Right ventricle myocardium inferior (tissue), 1 donor: ENCODE measurements at places on chromosomes 7 and 10. TPM values are rescaled to one million over a fixed set of nuclear protein-coding genes. Genes with fewer than 3 reads are reported as not detected.

GRCh38 chr7:136066304-136067143, 89.4 kb upstream of the MTPN start:
- DNase-seq, result no peak

Gene ST8SIA6
- 9.3 TPM for total RNA-seq

Gene NPTX2
- 3.1 TPM for total RNA-seq

DNA sequence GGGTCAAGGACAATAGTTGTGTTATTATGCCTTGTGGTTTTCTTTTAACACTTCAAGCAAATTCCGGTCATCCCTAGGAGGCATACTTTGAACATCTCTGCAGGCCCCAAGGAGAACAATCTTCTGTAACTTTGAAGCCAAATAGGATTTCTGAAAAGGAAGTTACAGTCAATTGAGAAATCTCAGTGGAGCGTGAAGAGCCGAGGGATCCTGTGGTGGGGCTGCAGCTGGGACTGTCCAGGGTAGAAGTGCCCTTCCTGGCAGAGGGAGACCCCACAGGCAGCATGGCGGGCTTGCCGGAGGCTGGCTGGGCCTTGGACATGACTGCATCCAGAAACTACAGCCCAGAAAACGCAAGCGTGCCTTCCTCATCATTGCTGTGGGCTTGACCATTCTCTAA, 179.7 kb downstream of the PTPN20 start:
- no peak for DNase-seq

Gene CALML5
- not detected for total RNA-seq

Gene BAG3
- 152 TPM for total RNA-seq

DNA sequence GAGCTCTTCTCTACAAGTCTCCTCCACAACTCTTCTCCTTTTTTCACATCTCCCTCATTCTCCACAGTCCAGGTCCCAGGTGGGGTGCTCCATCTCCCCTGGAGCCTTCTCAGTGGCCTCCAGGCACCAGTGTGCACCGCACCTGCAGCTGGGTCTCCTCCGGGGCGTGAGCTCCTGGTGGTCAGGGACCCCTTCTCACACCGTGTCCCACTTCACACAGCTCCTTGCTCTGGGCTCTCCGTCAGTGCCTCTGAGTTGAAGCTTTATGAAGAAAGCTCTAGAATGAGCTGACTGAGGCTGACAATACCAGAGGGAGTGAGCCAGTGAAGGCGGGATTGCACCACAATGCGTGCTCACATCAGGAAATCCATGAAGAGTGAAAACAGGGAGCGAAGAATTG, 290.2 kb downstream of the DNAJB6 start:
- DNase-seq, result peak; percentile 39

DNA sequence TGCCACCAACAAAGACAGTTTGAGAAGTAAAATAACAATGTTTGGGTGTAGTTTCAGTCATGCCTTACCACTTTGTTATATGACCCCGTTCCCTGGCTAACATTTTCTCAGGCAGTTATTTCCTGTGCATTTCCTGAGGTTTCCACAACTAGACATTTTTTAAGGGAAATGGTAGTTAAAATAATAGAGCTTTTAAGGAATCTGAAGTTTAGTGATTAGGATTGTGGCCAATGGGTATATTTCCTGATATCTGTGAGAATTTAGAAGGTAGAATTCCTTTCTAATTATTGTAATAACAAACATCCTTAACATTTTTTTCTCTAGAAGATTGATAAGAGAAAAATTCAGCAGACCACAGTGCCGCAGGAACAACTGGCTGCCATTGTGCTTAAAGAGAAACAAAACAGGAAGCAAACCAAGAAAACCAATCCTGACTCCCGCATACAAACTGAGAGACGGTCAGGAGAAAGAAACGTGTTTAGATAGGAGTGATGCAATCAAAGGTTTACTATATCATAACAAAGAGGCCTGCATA, 193.6 kb downstream of the MBL2 start:
- no peak for DNase-seq

DNA sequence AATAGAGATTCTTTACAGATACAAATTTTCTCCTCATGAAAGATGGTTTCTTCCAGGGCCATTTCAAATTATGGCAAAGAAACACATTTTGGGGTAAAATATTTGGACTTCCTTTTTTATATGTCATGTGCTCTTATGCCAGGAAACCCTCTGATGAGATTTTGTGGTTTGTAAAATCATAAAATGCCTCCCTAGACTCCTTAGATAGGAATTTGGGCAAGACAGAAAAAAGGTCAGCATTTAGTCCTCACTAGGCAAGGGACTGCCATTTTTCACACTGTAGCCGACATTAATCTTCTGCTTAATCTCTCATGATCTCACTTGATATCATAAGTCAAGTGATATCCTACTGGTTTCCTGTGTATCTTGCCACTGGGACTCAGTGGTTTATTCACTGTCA, 286.4 kb downstream of the ARHGAP12 start:
- no peak for DNase-seq

Gene FAM237B
- total RNA-seq, result not detected

Gene CAPZA2
- 416 TPM for total RNA-seq

Gene VWA2
- not detected for total RNA-seq

- no peak for DNase-seq
These were observed 202.0 kb upstream of the LRRTM3 start for GRCh38 chr10:66723608-66724400.

DNA sequence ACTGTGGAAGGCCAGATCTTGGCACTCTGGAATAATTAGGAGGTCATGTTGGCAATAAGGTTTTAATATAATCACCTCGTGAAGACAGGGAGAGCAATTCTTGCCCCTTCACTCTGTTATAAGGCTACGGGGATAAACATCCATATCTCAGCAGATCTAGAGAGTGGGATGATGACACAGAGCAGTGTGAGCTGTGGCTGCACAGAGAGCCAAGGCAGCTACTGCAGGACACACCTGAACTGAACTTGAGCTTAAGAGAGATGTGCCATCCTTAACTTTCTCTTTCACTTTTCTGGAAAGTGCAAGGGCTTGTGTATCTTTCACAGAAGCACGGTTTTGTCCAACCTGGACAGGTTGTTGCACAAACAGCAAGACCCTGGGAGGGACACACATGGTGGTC, 174.7 kb downstream of the GATA3 start:
- no peak for DNase-seq

DNA sequence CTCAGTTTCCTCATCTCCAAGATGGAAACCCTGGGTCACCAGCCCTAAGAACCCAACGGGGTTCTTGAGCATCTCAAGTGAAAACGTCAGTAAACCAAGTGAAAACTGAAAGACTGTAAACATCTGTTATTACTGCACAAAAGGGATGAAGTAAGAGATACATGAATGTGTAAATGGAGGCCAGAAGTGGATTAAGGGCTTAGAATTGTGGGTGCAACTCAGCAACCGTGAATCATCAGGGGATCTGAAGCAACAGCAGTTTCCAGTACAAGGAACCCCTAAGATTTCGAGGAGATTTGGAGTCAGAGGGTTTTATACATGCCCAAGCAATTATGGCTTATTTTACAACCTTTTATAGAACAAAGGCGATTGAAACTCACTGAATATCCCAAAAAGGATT, 95.7 kb upstream of the SVIL start:
- no peak for DNase-seq

GRCh38 chr7:108452707-108453106, 3.5 kb downstream of the NRCAM start:
- no peak for DNase-seq

- no peak for DNase-seq
These were observed 90.1 kb downstream of the FOXL3 start for GRCh38 chr7:380139-380485.

Gene GARIN1A
- total RNA-seq, result 1.8 TPM

GRCh38 chr7:22055226-22055625, 109.5 kb upstream of the CDCA7L start:
- DNase-seq, result no peak

- DNase-seq, result peak; percentile 82
These were observed 36.6 kb downstream of the SRPK2 start for GRCh38 chr7:105352018-105352612.

Gene EGFR
- total RNA-seq, result 11.4 TPM

Gene SLC13A1
- total RNA-seq, result not detected

DNA sequence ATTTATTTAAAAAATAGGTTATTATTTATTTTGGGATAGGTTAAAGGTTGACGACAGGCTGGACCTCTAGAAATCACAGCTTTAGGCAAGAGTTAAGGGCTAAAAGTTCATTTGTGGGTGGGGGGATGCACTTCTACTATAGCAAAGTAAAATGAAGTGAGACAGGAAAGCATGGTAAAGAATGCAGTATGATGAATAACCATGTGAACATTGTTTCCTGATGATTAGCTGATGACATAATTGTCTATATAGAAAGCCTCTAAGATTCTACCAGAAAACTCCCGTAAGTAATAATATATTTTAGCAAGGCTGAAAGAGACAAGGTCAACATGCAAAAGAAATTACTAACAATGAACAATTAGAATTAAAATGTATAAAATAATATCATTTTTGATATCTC, 25.7 kb upstream of the PRSS37 start:
- DNase-seq, result no peak

DNA sequence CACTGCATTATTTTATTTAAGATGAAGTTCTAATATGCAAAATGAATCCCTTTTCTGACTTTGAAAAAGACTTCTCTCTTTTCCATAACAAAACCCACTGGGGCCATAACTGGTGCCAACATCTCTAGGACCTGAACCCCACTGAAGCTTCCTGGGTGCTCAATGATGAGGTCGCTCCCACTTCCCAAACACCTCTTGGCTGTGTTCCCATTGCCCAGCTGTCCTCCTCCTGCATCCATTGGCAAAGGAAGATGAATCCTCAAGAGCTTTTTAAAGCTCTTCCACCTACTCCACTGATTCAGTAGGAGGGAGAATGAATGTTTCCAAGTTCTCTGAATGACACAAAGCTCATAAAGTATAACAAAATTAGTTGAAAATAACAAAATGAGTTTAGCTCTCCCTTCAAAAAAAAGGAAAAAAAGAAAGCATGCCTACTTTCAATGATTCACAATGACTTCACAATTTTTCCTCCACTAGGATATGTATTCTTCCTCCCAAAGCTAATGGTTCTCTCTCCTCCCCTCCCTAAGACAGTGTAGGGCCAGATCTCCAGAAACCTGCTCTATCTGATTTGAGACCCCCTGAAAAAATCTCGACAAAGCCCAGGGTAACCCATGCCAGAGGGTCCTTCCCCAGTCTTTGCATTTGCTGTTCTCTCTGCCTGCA, 64.8 kb downstream of the SORBS1 start:
- DNase-seq, result no peak

DNA sequence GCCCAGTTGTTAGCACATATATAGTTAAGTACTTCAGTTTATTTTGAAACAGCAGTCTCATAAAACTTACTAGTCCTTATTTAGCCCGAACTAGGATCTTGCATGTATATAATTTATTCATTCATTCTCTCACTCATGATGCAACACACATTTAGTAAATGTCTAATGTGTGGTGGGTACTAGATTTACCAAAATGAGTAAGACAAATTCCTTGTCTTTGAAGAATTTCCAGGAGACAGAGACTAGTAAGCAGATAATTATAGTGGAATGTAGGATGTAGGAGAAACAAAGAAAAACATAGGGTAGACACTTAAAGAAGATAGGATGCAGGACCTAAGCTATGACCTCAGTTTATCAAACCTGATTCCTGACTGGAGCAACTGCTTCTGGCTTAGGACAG, 120.2 kb upstream of the AMPH start:
- no peak for DNase-seq

GRCh38 chr10:112120491-112120890, 63.1 kb downstream of the GPAM start:
- DNase-seq, result no peak

Gene ALOX5
- 7.3 TPM for total RNA-seq

GRCh38 chr7:158751751-158752150, 47.1 kb upstream of the NCAPG2 start:
- DNase-seq, result no peak

GRCh38 chr7:111685349-111685748, 123.1 kb upstream of the IMMP2L start:
- DNase-seq, result no peak

GRCh38 chr10:96044736-96045135, 1.4 kb downstream of the CCNJ start:
- DNase-seq, result no peak

DNA sequence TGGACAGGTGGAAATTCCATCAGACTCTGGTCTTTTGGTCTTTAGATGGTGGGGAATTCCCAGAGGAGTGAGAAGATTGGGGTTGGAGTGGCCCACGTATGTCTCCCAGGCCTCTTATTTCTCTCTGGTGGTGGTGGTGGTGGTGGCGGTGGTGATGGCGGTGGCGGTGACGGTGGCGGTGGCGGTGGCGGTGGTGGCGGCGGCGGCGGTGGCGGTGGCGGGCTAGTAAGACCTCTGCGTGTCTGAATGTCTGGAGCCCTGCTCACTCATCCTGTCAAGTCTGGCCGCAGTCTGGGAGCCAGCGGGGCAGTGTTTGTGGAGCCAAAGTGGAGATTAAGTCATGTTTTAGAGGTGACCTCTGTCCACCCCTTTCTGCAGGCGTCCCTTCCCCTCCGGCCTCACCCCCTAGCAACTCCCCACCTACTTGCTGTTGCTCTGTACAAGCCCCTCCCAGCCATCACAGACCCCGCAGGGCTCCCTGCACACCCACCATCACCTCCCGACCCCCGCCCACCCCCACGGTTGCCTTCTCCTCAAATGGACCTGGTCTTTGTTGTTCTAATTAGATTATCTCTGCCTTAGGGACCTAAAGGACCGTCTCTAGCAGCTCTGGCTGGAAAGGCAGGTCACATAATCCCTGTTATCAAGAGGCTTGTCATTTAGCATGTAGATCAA, 165.0 kb upstream of the TBX20 start:
- no peak for DNase-seq

Gene CDNF
- 1.9 TPM for total RNA-seq

Gene CYP26C1
- 0.05 TPM for total RNA-seq

Gene TMEM229A
- total RNA-seq, result not detected

GRCh38 chr7:155073922-155074321, 3.8 kb downstream of the HTR5A start:
- no peak for DNase-seq

- no peak for DNase-seq
These were observed 80.6 kb downstream of the MGMT start for GRCh38 chr10:129547608-129548007.

- no peak for DNase-seq
These were observed 22.8 kb downstream of the ARL5B start for GRCh38 chr10:18681971-18682411.

- DNase-seq, result no peak
These were observed 27.8 kb upstream of the ELFN1 start for GRCh38 chr7:1642291-1642731.

Gene GPRIN2
- not detected for total RNA-seq

Gene RADIL
- total RNA-seq, result 3.9 TPM

DNA sequence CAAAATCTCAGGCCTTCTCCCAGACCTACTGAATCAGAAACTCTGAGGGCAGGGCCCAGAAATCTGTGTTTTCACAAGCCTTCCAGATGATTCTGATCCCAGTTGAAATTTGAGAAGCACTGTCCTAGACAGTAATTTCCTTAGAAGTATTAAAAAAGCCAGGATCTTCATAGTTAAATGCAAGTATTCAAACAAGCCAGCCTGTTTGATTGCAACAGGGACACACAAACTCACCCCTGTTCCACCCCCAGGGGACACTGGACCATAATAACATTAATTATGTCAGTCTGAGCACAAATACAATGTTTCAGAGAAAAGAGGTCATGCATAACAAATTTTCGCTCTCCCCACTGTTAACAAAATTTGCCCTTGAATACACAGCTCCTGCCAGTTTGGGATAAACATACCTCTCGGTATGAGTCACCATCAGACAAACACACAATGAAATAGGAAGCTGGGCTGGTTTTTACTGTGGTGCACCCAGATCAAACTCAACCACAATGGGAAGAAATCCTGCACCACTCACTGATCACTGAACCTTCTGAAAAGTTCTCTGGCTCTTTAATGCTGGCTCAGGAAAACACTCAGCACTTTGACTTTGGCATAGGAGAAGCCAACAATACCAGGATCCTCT, 34.3 kb downstream of the ABLIM1 start:
- no peak for DNase-seq
